ENCODE measurements at places on chromosomes 13 and 19.
A peak's percentile ranks its signal among the peaks of the same experiment; 100 is the strongest.

DNA sequence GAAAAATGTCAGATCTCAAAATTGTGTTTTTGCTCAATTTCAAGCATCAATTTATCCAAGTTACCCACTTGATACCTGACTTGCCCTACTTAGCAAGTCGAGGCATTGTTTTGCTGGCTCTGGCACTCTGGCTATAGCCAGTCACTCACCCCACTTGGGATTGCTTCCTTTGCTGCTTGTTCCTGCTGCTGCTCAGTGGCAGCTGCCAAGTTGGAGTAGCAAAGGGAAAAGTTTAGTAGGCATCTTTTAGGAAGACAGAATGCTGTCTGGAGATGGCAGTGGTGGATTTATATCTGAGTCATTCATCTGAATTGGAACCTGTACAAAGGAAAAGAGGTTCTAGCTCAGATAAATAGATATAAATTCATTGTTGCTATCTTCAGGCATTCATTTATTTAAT is 41.2 kb downstream of the PCCA start:
- DNase-seq, result no peak

DNA sequence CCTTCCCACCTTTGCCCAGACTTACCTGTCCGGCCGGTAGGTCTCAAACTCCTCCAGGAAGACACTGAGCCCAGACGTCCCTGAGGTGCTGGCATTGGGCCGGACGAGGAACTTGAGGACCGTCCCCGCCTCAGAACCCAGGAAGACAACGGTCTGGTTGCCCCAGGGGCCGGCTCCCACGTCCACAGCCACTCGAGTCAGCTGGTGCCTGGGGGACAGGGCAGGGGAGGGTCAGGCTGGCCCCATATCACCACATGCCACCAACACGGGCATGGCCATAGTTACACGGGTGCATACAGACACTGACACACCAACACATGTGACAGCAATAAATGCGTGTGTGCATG is 8.4 kb upstream of the LRG1 start:
- no peak for DNase-seq

GRCh38 chr13:98997738-98998641 is 20.1 kb upstream of the DOCK9 start:
- no peak for DNase-seq

DNA sequence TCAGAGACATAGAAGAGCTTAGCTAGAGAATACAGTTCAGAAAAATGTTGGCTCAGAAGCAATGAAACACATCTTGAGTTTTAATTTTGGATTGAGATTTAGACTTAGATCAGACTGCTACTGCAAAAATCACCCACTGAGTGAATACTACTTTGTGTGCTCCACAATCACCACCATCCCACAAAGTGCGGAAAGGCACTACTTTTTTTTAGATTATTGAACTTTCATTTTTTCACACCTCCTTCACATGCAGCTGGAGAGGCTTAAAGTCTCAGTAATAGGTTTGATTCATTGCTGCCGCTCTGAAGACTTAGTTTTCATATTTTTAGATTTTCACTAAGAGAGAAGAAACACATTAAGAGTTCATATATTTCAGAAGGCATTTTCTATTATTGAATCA is 289.9 kb upstream of the PRR20A start:
- no peak for DNase-seq

DNA sequence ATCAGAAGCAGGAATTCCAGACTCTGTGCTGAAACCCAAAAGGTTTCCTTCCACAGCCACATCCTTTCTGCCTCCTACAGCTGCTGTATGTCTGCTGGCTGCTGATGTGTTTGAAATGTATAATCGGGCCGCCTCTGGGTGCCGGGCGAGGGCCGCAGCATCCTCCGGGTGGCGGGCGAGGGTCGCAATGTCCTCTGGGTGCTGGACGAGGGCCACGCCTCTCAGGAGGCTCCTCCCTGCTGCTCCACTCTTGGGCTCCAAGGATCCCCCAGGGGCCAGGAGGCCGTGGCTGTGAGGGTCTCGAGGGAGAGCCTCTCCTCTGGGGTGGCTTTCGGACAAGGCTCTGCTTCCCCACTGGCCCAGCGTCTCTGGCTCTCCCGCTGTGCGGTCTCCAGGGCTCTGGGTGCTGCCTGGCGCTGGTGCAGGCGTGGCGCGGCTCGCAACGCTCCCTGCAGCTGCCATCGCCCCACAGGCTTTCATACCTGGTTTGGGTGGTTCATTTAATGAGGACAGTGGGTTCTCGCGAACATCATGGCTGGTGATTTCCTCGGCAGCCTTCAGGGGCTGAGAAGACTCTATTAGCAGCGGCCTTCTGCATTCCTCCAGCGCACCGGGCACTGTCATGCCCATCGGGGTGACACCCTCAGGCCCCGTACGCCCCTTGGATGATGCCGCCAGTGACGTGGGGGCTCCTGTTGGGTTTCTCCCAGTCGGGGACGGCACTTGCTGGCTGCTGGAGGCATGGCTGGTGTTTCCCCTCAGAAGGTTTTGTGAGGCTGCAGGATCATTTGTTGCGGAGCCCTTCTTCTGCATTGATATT is 41.8 kb upstream of the GRTP1 start:
- no peak for DNase-seq

DNA sequence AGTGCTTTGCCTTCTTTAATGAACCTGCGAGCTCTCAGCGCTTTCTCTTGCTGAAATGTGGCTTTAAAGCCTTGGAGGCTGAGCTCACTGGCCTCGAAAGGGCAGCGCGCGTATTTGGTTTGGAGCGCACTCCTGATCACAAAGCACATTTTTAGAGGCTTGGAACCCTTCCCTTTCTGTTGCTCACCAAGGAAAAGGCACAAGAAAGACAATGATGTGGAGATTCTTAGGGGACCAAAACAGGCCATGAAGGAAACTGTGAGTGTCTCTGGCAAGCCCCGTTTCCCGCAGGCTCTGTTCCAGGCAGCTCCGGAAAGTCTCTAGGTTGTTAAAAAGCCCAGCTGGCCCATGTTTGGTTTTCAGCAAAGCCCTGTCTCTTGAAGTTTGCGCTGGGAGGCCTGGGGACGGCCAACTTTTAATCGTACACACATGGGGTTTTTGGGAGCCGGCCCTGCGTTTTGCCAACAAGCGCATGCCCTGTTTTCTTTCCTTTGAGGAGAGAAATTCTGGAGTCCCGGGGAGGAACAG is 9.4 kb upstream of the SPC24 start:
- DNase-seq, result no peak

DNA sequence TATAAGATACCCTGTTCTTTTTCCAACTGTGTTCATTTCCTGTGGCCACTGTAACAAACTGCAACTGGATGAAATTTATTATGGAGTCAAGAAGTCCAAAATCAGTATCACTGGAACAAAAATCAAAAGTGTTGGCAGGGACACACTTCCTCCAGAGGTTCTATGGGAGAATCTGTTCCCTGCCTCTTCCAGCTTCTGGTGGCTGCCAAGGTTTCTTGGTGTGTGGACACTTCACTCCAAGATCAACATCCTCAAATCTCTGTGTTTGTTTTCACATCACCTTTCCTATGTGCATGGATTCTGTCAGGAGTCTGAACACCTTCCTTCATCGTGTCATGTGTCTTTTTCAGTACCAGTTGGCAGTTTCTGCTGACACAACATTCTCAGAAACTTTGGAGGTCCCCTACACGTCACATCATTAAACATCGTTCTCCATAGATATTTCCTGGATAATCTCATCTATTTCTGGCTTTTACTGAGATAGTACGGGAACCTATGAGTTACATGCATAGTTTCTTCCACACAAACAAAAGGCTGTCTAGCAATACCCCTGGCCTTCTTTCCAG is 15.2 kb upstream of the EFNB2 start:
- no peak for DNase-seq

GRCh38 chr13:102131246-102131645 is 270.6 kb downstream of the FGF14 start:
- DNase-seq, result no peak

GRCh38 chr19:8302357-8302691 is 5.8 kb downstream of the CD320 start:
- DNase-seq, result no peak

- no peak for DNase-seq
Measured at GRCh38 chr19:10113964-10114650, 2.6 kb downstream of the P2RY11 start.

GRCh38 chr19:34254046-34254697 is at the start of gene GARRE1:
GARRE1 (plus strand) TSS chr19:34254554; CDS start chr19:34300474, 45,920 bp downstream.
- DNase-seq, result peak; percentile 64

GRCh38 chr13:46684287-46685001 is 112.5 kb downstream of the ESD start:
- DNase-seq, result no peak

GRCh38 chr19:36246006-36246481 is 31.1 kb downstream of the ZNF146 start:
- DNase-seq, result no peak

DNA sequence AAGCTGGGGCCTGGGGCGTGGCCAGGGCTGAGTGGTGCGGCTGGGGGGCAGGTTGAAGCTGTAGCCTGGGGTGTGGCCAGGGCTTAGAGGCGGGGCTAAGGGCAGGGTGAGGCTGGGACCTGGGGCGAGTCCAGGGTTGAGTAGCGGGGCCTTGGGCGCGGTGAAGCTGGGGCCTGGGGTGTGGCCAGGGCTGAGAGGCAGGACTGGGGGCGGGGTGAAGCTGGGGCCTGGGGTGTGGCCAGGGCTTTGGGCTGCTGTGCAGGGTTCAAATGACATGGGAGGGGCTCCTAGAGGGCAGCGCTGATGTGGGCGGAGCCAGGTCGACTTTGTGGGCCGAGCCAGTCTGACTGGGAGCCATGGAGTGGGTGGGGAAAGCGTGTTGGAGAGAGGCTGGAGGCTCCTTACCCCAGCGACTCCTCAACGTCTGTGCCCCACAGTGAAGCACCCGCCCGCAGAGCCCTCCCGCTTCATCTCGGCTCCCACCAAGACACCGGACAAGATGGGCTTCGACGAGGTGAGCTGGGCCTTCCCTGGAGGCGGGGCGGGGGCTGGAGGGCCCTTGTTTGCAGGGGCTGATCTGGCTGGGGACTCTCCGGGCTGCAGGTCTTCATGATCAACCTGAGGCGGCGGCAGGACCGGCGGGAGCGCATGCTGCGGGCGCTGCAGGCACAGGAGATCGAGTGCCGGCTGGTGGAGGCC is 21.5 kb downstream of the COLGALT1 start:
- no peak for DNase-seq

DNA sequence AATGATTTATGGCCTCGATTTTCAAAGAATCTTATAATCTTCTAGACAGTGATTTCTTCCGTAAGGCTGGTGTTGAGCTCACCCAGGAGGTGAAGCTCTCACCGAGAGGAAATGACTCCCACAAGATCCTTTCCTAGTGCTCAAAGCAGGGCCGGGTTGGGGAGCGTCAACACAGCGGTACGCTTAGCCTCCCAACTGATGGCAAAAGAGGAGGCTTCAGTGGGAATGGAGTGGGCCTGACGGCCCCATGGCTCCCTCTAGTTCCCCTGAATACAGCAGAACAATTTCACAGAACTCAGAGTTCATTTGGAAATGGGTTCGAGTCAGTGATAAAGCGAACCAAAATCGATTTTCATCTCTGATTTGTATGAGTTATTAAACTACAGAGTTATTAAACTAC is 449.5 kb downstream of the KLF12 start:
- DNase-seq, result no peak

DNA sequence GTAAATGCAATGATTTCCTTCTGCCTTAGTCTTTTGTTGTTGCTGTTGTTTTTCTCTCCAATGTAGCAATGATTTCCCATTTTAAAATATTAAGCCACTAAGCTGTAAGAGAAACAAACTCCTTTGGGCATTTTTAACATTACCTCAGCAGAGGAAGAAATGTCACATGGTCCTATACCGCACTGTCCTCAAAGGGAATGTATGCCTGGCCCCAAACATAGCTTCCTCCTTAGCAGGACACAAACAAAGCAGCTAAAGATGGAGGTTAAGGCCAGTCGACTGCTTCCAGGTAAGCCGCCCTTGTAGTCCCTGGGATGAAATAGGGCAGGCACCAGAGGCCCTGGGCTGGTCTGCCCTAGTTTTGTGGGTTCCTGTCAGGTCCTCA is 249.0 kb downstream of the TSHZ3 start:
- DNase-seq, result no peak

DNA sequence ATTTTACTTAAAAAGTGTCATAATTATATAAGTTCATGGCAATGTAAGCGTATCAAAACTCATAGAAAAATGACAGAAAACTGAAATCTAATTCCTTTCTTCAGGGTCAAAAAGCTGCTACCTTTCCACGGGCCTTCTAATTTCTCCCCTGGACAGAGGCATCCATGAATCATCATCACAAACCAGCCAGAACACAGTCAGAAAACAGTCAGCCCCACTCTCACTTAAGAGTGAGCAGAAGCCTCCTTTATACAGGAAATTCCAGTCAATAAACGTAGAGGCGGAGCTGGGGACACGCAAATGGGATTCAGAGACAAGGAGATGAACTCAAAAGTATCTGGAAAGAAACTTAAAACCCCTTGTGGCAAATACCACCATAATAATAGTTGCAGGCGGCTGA is 54.2 kb upstream of the ABCC4 start:
- no peak for DNase-seq

- DNase-seq, result no peak
Measured at GRCh38 chr19:29084266-29084665, 128.7 kb downstream of the UQCRFS1 start.

- DNase-seq, result no peak
Measured at GRCh38 chr19:29527500-29528328, 1.9 kb downstream of the VSTM2B start.

DNA sequence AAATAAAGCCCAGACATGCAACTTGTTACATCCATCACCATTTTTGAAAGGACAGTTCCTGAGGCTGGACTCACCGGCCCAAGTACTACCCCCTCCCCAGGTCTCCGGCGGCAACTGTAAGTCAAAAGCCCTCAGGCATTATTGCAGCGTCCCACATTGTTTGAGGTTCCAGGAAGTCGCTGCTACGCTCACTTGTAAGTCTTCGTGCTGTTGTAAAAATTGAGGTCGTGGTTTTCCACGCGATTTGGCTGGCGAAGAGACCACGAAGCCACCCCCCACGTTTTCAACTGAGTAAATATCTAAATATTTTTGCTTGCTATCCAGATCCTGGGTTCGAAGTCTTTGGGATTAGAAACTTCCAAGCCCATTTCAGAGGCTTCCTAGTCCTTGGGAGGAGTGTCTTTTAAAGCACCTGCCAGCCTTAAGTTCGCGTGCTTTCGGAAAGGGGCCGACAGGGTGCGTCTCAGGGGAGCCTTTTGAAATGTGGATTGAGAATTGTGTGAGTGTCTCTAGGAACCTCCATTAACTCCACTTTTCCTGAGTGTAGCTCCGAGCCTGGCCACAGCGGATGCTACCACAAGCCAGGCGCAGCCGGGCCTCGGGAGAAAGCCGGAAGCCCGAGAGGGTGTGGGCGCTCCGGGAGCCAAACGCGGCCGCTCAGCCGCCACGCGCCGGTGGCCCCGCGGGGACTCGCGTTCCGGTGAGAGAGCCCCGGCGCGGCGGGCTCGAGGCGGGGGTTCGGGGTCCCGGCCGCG is 434 bp upstream of the FNDC3A start:
- DNase-seq, result peak; percentile 46

- no peak for DNase-seq
Measured at GRCh38 chr13:44854313-44855060, 134.8 kb downstream of the NUFIP1 start.

GRCh38 chr19:55098716-55099556 is 18.5 kb downstream of the PPP1R12C start:
- no peak for DNase-seq

DNA sequence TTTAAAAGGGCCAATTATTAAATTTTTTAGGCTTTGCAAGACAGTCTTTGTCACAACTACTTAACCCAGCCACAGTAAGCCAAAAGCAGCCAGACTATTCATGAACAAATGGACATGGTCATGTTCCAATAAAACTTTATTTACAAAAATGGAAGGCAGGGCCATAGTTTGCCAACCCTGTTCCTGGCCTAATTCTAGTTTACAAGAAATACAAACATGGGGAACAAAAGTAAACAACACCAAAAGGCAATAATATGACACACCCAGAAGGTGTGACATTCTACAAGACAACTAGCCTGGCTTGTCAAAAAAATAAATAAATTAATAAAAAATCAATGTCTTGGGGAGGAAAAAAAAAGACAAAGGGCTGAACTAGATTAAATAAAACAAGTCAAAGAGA is 24.8 kb upstream of the CCNP start:
- DNase-seq, result no peak

Data from stimulated activated CD4-positive, alpha-beta T cell treated with anti-CD3 and anti-CD28 coated beads, Interleukin-1b, Interleukin-23, amount 100 ng/mL, for 4 hours (primary cell).